ENCODE measurements at places on chromosomes 12 and 14. TPM values are rescaled to one million over a fixed set of nuclear protein-coding genes. Genes with fewer than 3 reads are reported as not detected.

The TAS2R9 gene
- not detected for total RNA-seq

The HSPA2 gene
- total RNA-seq = 3.6 TPM

The STXBP6 gene
- total RNA-seq = 5.4 TPM

The PARP11 gene
- 4.5 TPM for total RNA-seq

The HNF1A gene
- not detected for total RNA-seq

The MAP3K9 gene
- total RNA-seq = not detected
